Cerebellar cortex (tissue), 1 donor: ENCODE measurements at places on chromosomes 6 and 20.

DNA sequence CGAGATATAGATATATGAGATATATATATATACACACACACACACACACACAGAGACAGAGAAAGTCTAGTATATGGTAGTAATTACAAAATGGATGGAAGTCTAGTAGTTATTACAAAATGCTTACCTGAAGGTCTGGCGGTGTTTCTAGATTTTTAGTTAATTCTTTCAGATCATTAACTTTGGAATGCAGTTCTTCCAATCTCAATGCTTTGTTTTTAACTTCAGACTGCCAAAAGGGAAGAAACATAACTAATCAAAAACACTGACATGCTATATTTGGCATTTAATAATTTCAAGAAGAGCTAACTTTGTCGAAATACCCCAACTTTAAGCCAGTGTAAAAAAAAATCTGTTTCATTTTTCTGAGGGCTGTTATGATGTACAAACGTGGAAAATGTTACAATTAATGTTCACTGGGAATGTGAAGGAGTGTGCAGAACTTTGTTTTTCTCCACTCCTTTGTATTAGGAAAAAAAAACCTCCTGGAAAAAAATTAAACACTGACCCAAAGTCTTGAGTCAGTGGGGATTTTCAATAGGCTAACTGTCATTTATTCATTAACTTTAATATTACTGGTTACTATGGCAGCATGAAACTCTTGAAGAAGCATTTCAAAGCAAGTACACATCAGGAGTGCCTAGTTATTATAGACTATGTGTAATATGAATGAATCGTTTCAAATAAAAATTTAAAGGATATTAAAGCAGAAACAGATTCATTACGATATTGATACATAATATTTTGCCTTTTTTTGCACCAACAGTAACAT lies 232.9 kb downstream of the SYNE1 start:
- DNase-seq, result no peak

DNA sequence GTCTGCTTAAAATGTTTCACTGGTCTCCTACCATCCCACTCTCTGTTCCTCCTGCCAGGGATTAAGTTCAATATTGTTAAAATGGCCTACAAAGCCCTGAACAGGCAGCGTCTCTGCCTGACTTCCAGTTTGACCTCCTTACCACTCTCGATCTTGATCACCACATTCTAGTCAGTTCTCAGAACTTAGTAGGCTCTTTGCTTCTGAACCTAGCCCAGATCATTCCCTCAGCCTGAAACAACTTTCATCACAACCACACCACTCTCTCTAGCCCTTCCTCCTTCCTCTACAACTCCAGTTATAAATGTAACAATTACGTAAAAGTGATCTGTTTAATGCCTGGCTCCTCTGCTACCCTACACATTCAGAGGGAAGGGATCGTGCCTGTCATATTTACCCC lies 53.3 kb downstream of the ATG5 start:
- no peak for DNase-seq

DNA sequence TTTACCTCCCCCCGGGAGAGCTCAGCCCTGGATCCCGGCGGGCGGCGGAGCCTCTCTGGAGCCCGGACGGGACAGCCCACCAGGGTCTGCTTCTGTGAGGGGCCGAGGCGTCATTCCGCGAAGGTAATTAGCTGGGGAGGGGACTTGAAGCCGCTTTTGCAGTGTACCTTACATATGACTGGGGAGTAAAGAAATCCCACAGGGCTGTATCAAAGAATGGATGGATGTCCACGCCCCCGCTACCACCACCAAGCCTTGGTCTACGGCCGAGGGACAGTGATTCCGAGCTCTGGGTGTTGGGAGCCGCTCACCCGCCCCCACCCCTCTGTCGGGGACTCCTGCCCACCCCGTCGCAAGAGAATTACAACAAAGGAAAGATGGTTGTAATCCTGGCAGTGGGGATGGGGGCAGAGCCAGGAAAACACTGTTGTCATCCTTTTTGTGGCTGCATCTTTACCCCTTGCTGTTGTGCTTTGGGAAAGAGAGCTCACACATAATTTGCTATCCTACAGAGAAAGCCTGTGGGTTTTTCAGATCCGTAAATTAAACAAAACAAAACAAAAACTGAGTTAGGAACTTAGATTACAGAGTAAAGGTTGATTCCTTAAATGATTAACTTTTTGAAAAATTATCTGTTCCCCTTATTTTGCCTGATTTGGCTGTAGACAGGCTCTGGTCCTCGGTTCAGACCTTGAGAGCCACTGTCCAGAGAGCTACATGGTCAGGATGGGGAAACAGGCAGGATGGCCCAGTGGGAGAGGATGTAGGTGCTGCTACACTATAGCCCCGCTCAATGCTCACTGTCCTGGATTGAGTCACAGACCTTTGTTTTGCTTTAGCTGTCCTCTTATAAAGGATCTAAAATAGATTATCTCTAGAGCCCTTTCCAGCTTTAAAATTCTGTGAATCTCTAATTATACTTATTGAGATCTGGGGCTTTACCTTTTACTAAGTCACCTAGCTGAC lies 997 bp upstream of the FBXO30 start:
- DNase-seq, result peak; percentile 39

- DNase-seq, result no peak
Measured at GRCh38 chr20:58558486-58559367, 43.5 kb upstream of the APCDD1L start.

GRCh38 chr20:18712882-18713281 lies 100.7 kb upstream of the SCP2D1 start:
- DNase-seq, result no peak

- DNase-seq, result no peak
Measured at GRCh38 chr6:116924245-116924644, 47.2 kb downstream of the RFX6 start.

DNA sequence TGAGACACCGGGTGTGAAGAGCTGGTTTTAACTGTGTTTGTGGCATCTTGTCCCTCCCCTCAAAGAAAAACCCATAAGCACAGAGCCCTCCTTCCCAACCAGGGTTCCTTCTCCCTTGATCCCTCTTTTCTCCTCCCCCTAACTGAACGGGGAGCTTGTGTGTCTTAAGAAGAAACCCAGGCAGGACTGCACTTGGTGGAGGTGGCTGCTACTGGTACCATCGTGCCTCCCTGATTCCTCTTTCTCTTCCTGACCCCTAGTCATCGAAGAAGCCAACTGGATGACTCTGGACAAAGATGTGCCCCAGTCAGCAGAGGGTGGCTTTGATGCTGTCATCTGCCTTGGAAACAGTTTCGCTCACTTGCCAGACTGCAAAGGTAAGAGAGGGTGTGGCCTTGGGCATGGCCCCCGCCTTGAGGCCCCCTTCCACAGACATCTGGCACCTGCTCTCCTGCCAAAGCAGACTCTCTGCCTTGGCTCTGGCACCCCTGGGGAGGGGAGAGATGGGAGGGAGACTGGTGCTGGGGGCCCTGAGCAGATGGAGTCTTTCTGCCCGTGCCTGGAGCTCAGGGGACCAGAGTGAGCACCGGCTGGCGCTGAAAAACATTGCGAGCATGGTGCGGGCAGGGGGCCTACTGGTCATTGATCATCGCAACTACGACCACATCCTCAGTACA lies 2.1 kb downstream of the GNMT start:
- no peak for DNase-seq

- DNase-seq, result no peak
Measured at GRCh38 chr20:50194831-50195523, 4.3 kb downstream of the CEBPB start.

DNA sequence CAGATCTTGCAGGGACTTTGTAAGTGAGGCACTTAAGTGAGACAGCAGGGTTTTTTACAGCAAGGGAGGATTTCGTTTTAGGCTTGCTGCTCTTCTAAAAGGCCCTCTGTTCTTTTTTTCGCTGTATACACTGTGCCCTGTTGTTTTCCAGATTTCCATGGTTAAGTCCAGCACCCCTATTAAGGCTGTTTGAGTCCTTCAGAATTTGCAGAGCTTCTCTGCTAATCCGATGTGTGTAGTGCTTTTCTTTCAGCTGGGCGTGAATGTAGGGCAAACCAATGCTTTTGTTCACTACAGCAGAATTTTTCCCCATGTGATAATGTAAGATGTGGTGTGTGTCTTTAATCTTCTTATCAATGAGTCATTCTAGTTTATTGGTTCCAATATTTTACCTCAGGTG lies 200.5 kb upstream of the RREB1 start:
- DNase-seq, result no peak

DNA sequence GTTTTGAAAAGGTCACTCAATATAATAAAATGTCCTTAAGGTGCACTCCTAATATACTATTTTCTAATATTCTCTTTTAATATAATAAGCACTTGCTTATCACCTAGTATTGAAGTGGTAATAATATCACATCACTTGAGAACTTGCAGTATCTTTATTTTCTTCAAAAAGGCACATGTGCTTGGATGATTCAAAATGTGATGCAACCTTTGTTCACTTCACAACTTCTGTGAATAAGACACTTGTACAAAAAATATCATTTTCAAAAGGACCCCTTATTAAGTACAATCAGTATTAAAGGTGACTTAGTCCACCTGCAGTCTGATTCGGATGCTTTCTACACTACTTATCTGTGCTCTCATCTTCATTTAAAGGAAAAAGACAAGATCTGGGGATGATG lies 3.4 kb downstream of the PRELID3B start:
- no peak for DNase-seq

GRCh38 chr6:163405412-163406309 lies 8.9 kb upstream of the QKI start:
- DNase-seq, result no peak

- no peak for DNase-seq
Measured at GRCh38 chr20:48129345-48129942, 344.2 kb upstream of the SULF2 start.

- DNase-seq, result no peak
Measured at GRCh38 chr20:14877301-14878028, 540.1 kb upstream of the FLRT3 start.

DNA sequence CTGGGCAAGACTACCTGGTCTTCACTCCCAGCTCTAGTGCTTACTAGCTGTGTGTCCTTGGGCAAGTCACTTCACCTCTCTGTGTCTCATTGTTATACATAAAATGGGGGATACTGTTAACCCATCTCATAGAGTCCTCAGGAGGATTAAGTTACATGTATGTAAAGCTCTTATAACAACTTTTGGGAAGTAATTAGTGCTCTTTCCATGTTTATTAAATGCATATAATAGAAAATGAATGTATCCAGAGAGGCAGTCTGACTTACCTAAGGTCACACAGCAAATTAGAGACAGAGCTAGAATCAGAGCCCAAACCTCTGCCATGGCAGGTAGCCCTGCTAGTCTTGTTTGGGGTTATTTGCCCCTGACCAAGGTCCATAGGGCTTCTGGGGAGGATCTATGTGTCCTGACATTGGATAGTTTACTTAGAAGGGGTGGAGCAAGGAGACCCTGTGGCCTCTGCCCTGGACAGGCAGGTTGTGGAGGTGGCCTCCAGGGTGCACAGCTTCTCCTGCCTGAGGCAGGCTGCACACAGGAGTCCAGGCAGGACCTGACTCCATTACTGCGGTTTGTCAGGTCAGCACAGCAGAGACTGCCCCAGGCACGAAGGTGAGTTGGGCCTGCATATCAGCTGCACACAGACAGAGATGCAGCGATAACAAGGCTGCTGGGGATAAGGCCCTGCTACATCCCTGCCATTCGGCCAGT lies 8.4 kb upstream of the MAPK13 start:
- DNase-seq, result no peak

DNA sequence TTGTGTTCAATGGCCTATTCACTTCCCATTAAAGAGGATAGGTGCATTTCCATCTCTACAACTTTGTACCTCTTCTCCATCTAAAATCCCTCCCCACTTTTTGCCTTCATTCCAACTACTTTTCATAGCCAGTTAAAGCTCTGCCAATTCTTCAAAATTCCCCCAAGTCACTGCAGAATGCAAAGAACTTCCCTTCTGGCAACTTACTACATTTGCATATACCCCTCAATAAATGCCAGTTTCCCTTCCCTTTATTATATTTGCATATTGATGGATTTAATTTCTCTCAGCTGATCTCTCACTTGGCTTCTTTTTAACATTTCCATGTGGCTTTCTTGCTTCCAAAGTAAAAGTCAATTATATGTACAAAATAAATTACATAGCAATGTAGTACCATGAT lies 393.4 kb downstream of the HACE1 start:
- no peak for DNase-seq

- DNase-seq, result no peak
Measured at GRCh38 chr6:168078943-168079405, at the start of gene FRMD1. Gene FRMD1, minus strand, starts transcription at chr6:168079212. Its CDS starts 118 bp downstream, at chr6:168079094.

- DNase-seq, result no peak
Measured at GRCh38 chr6:36613200-36613995, 19.2 kb downstream of the SRSF3 start.

GRCh38 chr6:56664029-56664428 lies 21.3 kb upstream of the DST start:
- no peak for DNase-seq

- no peak for DNase-seq
Measured at GRCh38 chr6:9086331-9086730, 651.0 kb upstream of the SLC35B3 start.

- no peak for DNase-seq
Measured at GRCh38 chr20:18722371-18722770, 91.2 kb upstream of the SCP2D1 start.

DNA sequence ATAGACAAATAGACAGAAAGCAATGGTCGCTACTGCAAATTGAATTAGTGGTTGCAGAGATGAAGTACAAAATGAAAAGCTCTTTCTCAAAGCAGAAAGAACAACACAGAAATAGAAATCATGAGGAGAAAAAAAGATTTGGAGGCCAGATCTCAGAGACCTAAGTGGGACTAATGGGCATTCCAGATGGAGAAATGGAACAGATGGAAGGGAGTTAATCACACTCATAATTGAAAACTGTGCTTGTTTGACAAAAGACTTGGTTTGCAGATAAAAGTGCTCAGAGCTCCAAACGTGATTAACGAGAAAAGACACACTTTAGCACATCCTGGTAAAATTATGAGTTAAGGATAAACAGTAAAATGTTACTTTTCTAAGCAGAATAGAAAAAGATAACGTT lies 58.1 kb upstream of the SNRPB2 start:
- peak; percentile 12 for DNase-seq

DNA sequence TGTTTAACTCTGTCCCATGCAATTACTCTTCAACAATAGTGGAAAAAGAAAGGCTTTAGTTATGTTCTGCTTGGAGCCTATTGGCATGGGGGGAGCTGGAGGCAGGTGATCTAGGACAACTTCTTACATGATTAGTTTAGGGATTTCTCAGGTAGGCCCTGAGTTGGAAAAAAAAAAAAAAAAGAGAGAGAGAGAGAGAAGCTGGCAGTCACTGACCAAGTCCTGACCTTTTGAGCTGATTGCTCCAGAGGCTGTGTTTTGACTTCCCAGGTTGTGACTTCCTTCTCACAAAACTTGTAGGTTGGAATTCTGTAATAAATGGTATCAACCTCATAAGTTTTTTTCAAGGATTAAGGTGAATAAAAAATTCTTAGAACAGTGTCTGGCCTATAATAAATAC lies 7.8 kb downstream of the C6orf141 start:
- DNase-seq, result no peak

GRCh38 chr6:24451581-24452388 lies 37.6 kb downstream of the GPLD1 start:
- DNase-seq, result no peak

GRCh38 chr6:136947037-136947436 lies 24.9 kb downstream of the SLC35D3 start:
- DNase-seq, result no peak

DNA sequence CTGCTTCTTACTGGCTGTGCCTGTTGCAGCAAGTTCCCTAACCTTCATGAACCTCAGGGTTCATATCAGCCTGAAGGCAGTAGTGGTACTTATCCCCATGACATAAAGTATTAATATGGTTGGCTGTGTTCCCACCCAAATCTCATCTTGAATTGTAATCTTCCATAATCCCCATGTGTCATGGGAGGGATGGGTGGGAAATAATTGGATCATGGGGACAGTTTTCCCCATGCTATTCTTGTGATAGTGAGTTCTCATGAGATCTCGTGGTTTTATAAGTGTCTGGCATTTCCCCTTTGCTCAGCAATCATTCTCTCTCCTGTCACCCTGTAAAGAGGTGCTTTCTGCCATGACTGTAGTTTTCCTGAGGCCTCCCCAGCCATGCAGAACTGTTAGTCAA lies 61.8 kb downstream of the FAM229B start:
- no peak for DNase-seq
